ENCODE measurements at places on chromosomes 7 and 10.

GRCh38 chr7:125695626-125696025, 766.0 kb upstream of the POT1 start:
- DNase-seq: no peak

DNA sequence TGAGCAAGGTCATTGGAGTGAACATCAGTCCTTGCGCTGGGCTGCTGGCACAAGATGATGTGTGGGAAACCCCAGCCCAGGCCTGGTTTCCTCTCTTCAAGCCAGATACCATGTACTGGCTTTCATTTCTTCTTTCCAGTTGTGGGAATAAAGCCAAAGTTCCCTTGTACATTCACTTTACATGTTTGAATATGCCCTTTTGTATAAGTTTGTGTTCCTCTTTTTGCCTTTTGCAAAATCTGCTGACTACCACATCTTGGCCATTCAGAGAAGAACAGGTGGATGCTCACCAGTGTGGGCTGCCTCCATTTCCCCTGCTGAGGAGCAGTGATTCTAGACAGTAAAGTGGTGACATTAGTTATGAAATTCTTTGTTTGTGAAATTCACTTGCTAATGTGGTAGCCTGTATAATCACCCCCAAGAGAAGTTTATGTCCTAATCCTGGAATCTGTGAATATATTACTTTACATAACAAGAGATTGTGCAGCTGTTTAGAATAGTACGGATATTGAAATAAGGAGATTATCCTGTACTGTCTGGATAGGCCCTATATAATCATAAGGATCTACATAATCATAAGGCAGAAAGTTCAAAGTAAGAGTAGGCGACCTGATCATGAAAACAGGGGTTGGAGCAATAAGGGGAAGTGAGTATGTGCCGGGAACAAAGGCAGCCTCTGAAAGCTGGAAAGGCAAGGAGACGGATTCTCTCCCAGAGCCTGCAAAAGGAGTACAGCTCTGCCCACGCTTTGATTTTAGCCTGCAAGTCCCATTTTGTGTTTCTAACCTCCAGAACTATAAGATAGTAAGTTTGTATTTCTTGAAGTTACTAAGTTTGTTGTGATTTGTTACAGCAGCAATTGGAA, 18.8 kb upstream of the AOAH start:
- DNase-seq: peak; percentile 96

GRCh38 chr7:1090686-1091643, 3.1 kb downstream of the GPER1 start:
- DNase-seq: peak; percentile 24

GRCh38 chr7:146700015-146700560, 583.5 kb downstream of the CNTNAP2 start:
- DNase-seq: no peak

DNA sequence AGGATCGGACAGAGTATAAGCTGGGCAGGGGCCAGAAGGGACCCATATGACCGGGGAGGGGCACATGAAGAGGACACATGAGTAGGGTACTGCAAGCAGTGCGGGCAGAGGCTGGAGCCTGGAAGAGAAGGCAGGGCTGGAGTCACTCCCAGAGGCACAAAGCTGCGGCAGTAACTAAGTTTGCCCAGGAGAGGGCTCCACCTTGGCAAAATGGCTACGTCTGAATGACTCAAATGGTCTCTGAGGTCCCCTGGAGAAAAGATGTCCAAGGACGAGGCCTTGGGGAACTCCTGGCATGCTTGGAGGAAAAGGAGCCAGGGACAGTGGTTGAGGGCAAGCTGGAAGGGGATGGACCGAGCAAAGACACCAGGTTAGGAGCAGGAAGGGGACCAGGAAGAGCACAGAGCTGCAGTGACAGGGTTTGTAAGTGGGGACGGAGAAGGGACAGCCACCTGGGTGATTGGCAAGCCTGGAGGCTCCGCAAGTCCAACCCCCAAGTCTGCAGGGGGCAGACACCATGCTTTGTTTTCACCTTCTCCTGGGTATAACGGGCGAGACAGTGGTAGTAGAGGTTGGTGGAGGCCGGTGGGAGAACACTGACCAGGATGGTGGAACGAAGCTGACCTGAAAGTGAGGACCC, 43.1 kb upstream of the LBX1 start:
- DNase-seq: peak; percentile 67

- DNase-seq: no peak
Measured at GRCh38 chr7:55423277-55423711, 58.2 kb downstream of the LANCL2 start.

DNA sequence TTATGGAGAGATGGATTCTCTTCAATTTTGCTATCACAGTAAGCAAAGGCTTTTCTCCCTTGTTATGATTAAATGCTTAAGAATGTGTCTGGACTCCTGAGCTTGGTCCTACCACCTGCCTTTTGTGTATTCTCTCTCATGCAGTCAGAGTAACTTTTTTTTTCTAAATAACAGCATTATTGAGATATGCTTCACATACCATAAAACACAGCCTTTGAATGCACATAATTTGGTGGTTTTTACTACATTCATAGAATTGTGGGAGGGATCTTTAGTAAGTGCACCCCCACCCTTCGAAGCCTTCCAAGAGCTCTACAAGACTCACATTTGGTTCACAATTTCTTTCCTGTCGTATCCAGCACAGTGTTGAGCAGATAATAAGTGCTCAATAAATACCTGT, 175.5 kb downstream of the ADAM12 start:
- DNase-seq: no peak

GRCh38 chr10:122495406-122496340, 34.3 kb downstream of the HTRA1 start:
- DNase-seq: peak; percentile 25

DNA sequence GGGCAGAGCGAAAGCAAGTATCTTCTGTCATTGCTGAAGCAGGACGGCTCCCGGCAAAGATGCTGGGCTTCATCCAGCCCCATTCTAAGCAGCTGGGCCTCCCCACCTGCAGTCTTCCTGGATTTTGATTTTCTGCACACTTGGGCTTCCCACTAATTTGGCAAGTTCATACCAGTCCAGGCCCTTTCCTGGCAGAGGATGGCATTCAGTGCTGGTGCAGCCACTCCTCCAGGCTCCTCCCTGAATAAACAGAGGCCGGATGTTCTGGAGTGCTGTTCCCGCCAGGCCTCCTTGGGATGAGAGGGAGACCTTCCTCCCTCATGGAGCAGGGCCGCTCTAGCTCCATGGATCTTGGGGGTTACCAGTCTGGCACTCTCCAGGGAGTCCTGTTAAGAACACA, 3.4 kb downstream of the BAG3 start:
- DNase-seq: no peak

GRCh38 chr10:77099136-77099535, 538.5 kb downstream of the KCNMA1 start:
- DNase-seq: no peak

DNA sequence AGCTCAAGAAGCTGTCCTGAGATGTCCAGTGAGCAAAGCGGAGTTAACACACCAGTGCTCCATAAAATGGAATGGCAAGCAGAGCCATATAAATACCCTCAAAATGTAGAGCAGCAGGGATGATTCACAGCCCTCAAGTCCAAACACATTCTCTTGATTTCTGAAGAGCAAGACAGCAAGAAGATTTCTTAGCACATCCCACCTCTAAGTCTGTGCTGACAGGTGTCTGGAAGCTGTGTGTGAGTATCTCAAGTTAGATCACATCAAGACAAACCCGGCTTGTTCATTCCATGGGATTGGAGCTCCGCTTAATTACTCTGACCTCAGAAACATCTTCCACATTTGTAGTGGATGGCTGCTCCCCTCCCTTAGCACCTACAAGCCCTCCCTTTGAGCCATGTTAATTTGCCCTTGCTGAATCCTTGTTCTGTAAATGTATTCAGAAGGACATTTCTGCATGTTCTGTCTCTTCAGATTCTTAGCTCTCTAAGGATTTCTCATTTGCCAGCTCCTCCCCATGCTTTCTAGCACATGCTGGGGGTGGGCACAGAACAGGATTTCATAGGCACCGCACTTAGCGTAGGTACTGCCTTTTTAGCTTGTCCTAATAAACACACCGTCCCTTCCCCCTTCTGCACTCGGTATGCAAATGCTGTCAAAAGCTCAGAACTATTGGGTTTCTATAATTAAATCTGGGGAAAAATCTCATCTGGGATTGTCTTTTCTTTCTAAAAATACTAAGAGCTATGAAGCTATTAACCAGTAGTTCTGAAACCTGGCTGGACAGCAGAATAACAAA, 112.7 kb downstream of the CPXM2 start:
- no peak for DNase-seq

DNA sequence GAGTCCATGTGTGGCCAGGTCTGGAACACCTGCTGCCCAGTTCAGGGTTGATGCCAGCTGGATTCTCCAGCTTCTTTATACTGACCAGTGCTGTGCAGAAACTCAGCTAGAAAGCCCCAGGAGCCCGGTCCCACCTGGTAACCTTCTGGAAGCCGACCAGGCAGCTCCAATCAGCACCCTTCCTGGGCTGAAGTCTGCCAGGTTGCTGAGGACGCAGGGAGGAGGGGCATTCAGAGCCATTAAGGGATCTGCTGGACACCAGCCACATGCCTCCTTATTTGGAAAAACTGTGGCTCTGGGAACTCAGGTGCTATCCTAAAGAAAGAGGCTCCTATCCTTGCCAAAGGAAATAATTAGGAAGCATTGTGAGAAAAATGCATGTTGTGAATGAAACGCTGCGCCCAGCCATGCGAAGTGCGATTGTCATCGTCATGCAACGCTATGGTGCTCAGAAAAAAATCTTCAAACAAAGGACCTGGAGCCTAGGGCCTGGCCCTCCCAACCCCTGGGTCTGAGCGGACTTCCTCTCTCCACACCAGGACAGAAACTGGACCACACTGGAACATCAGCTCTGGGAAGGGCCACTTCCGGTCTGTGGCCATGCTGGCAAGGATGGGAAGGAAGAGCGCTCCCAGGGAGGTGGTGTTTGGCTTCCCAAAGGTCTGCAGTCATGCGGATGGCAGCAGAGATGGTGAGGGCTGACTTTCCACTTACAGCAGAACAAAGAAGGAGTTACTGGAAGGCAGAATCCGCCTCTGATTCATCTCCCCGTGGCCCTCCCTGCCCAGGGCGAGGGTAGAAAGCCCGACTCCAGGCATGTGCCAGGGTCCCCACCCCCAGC, 90.1 kb downstream of the FAM53B start:
- no peak for DNase-seq

- no peak for DNase-seq
Measured at GRCh38 chr10:34299105-34299611, 515.9 kb downstream of the PARD3 start.

DNA sequence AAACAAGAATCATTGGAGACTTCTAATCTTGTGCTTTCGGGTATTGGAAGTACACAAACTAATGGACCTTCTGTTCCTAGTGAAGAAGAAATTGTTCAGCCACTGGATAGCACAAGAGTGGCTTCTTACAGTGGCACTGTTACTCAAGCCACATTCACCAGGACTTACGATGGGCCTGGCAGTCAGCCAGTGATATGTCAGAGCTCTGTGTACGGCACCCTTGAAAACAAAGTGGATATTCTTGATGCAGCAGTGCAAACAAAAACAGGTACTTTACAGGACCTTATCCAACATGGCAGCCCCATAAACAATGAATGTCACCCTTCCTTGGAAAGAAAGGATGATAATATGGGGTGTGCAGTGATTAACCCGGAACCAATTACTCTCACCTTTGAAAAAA, 61.6 kb downstream of the TASOR2 start:
- DNase-seq: no peak

DNA sequence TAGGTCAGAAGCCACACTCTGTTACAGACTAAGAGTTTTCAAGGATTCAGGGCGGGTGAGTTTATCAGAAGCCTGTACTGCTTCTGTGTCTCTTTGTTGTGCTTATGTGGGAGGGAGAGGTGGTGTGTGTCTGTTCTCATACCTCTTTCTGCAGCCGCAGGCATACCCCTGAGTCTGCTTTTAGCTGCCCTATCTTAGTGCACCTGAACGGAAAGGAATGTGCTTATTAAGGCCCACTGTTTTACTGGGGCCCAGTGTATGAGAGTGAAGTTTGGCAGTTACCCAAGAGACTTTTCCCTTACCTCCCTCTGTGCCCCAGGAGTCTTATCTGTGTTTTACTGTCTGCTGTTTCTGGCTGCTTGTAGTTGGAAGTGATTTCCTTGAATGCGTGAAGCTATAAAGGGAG, 104.3 kb downstream of the TYW1 start:
- DNase-seq: no peak

DNA sequence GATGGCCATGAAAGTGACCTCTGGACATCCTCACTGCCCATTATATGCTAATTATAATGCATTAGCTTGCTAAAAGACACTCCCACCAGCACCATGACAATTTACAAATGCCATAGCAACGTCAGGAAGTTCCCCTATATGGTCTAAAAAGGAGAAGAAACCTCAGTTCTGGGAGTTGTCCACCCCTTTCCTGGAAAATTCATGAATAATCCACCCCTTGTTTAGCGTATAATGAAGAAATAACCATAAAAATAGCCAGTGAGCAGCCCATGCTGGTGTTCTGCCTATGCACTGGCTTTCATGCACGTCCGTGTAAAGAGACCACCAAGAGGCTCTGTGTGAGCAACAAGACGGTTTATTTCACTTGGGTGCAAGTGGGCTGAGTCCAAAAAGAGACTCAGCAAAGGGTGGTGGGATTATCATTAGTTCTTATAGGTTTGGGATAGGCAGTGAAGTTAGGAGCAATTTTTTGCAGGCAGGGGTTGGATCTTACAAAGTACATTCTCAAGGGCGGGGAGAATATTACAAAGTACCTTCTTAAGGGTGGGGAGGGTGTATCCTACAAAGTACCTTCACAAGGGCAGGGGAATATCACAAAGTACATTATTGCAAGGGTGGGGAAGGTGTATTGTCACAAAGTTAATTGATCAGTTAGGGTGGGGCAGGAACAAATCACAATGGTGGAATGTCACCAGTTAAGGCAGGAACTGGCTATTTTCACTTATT, 45.6 kb downstream of the LBX1 start:
- DNase-seq: peak; percentile 20

GRCh38 chr7:11332186-11332864, 358.7 kb downstream of the PHF14 start:
- DNase-seq: no peak

- DNase-seq: no peak
Measured at GRCh38 chr10:83012866-83013265, 1126.4 kb upstream of the GHITM start.

- DNase-seq: peak; percentile 90
Measured at GRCh38 chr7:106313966-106314365, 29.2 kb upstream of the NAMPT start.

DNA sequence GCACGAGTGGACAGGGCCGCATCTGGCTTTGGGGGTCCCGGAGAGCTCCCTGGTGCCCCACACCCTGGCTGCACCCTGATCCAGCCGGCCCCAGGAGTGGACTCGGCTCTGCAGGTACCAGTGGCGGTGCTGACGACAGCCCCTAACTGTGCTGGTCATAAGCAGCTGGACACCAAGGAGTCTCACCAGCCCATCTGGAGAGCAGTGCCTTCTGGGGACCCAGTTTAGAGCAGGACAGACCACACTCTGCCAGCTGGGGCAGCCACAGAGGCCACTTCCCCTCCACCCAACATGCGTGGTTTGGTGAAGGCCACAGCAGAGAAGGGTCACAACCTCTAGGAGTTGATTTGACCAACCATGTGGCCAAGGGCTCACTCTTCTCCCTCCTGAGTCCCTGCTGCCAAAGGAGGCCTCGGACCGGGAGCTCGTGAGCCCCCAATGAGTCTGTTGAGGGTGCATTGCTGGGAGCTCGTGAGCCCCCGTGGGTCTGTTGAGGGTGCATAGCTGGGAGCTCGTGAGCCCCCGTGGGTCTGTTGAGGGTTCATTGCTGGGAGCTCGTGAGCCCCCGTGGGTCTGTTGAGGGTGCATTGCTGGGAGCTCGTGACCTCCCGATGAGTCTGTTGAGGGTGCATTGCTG, 16.0 kb upstream of the INPP5A start:
- DNase-seq: no peak

All from suppressor macrophage treated with lipopolysaccharide for 4 hours (primary cell).